RWPE2 (cell line): ENCODE measurements at places on chromosomes 2 and 18.

- DNase-seq: no peak
Measured at GRCh38 chr18:26621161-26622026, 73.0 kb upstream of the KCTD1 start.

DNA sequence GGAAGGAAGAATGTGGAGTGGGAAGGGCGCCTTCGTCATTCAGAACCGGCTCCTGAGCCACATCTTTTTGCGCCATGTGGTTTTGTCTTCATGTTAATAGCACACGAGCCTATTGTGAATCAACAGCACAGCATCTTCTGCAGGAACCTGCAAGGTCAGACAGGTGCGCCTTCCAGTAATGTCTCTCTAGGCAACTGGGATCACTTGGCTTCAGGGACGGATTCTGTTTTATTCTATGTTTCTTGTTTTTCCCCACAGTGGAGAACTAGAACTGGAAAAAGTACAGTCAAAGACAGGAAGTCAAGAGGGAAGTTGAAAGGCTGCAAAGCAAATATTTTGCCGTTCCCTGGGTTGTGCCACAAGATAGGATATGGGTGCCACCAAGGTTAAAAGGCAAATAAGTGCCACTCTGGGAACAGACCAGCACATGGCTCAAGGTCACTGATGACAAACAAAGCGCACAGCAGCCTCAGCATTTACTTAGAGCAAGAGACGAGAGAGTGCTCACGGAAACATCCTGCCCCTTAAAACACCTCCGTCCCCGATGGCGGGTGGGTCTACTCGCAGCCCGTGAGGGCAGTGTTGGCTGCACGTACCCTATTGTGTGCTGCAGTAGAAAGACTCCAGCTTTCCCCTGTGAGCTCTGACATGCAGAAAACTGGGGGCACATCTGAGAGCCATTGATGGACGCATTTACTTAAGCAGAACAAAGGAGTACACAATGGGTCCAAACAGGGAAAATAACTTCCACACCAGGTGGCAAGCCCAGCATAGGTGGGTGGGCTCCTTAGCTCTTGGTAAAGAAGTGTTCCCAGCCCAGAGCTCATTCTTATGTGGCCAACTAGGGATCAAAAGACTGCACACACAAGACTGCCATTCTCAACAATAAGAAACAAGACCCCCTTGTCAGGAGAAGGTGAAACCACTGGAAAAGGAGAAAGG, 107.2 kb upstream of the PARD3B start:
- DNase-seq: no peak

DNA sequence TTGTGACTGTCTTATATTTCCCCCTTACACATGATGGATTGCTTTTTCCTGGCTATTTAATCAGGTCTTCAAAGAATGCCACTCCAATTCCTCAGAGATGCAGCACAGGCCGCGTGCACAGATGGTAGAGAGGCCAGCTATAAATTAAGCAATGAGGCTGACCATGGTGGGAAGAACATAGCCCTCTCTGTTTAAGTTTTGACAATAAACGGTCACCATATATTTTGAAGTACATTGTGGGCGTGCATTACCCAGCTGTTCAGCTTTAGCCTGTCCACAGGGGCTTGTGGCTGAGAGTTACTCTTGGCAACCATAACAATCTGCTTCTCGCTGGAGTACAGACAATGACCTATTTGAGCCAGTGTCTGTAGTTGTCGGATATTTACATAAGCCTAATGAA, 730.8 kb downstream of the DCC start:
- no peak for DNase-seq

- no peak for DNase-seq
Measured at GRCh38 chr2:130836501-130837174, at the start of gene ARHGEF4. ARHGEF4 (plus strand) TSS chr2:130836914; CDS start chr2:130836954, 40 bp downstream.

DNA sequence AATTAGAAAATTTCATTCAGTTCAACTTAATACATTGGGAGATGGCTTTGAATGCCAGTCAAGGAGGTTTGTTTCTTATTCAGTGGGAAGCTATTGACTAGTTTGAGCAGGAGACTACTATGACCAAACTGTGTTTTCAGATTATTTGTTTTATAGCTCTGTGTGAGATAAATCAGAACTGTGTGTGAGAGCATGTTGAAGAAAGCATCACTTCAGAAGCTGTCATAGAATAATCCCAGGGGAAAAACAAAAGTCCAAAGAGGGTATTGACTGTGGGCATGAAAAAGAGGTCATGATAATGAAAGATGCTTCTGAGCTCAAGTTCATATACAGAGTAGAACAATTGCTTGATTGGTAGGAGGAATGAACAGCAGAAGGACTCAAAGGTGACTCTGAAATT, 160.6 kb downstream of the MAP2 start:
- no peak for DNase-seq
